ENCODE measurements at places on chromosomes 12 and 14.

- no peak for DNase-seq
Observed at GRCh38 chr14:29712601-29713000, 215.0 kb downstream of the PRKD1 start.

DNA sequence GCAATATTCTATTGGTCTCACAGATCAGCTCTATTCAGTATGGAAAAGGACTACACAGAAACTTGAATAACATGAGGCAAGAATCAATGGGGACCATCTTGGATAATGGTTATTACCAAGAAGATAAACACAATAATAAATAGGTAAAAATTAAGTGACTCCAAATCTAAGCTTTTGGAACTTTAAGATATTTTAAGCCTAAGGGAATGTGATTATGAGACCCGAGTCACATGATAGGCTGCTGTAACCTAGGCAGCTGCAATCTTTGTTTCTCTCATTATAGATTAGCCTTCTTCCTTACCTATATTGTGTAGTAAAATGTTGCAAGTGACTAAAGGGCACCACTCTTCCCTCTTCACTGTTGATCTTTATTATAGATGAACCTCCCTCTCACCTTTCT, 121.9 kb downstream of the SYT10 start:
- DNase-seq = no peak

DNA sequence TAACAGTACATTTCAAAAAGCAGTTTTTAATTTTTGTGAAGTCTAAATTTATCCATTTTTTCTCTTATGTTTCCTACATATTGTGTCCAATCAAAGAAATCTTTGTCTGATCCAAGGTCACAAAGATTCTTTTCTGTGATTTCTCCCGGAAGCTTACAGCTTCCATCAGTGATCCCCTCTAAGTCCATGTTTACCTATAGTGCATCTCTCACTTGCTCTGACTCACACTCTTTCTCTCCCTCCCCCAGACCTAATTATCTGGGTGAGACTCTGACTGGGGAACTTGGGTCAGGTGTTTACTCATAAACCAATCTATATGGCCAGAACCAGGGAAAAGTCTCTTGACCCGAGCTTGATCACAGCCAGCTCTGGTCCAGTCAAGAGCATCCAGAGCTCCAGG, 224.4 kb downstream of the SPTSSA start:
- DNase-seq = no peak

DNA sequence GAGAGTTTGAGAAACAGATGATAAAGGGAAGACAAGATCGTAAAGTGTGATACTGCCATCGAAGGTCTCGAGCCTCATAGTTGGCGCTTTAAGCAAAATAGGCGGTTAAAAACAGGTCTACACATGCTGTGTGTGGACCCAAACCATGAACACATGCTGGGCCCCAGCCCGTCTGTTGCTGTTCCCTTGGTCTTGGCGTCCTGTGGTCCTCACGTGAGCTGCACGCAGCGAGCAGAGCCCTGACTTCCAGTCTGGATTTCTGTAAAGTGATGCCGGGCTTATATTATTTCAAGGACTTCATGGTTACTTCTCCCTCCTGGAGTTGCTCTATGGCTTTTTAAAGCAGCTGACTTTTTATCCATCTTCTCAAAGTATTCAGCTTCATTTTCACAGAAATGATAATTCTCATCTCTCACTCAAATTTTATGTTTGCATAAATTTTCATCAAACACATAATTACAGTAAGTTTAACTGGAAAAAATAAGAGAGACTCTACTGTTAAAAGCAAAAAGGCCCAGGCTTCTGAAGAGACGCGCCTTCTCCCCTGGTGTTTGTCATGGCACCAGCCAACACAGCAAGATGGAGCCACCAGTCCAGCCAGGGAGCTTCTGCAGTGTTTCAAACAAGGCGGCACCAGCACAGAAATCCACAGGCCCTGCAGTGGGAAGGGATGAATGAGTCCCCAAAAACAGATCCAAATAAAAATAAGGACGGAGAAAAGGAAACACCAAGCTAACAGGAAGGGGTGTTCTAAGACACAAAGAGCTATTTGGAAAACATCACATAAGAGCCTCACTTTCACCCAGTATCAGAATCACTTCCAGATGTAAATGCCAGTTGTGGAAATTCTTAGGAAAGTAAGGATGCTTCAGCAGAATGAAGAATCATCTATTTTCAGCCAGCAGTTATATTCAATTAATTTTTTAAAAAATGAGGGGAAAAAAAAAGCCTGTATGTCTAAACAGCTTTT, 24.9 kb downstream of the SFSWAP start:
- DNase-seq = no peak

DNA sequence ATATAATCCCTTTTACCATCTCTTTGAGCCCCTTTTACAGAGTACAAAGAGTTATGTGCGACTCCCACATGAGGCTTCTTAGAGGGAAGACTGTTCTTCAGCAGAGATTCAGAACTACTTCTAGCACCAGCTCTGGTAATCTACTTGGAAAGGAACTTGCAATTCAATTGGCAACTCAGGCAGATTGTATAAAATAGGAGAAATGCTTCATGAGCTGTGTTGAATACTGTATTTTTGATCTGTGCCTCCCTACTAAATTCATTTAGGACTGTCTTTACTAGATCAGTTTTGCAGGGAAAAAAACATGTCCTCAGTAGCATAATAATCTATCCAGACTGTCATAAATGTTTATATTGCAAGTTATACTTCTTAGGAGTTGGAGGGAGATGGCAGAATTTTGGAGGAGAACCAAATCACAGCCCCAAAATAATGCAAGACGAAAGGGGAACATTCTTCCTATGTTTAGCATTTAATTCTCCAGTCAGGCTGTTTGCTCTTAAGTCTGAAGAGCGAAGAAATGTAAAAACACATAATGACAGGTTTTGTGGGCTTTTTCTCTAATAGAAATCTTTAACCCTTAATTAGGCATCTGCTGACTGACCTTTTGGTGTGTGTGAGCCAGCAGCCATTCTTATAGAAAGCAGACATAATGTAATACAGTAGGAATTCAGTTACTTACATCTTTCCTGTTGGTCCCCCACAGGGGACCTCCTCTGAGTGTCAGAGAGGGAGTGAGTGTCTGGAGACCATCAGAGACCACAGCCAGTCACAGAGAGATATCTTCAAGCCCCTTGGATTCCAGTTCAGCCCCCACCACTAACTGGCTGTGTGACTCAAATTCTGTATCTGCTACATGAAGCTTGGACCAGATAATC, 3.9 kb downstream of the ANO4 start:
- no peak for DNase-seq

DNA sequence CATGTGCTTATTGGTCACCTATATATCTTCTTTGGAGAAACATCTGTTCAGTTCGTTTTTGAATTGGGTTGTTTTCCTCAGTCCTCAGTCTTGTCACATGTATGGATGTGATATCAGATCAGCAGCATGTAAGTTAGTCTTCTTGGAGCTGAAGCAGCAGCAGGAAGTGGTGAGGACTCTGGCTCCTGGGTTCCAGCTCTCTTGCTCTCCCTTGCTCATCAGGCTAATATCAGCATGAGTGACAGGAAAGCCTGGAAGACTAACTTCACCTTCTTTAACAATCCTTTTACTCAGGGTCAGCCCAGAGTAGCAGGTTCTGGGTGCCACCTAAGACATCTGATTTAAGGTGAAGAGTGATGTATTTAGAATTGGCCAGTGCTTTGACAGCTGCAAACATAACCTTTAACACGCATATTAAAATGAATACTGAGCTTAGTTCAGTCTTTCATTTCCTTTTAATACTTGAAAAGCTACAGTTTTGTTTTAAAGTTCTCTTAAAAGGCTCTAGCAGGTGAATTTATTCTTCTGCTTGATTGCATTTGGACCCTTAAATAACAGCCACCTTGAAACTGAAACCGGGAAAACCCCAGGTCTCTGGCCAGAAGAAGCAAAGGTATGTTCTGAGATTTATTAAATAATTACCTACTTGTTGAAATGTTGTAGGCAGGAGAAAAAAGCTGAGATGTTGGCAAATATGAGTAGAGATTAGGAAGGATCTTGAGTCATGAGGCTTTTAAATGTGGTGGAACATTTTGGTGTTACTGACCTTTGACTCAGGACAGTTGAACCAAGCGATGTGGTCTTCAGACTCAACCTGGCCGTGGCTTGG, 54.3 kb downstream of the DRAM1 start:
- no peak for DNase-seq

All from hematopoietic multipotent progenitor cell (in vitro differentiated cells).